Colonic mucosa (tissue), 4 donors: ENCODE measurements at places on chromosomes 16 and 17.

DNA sequence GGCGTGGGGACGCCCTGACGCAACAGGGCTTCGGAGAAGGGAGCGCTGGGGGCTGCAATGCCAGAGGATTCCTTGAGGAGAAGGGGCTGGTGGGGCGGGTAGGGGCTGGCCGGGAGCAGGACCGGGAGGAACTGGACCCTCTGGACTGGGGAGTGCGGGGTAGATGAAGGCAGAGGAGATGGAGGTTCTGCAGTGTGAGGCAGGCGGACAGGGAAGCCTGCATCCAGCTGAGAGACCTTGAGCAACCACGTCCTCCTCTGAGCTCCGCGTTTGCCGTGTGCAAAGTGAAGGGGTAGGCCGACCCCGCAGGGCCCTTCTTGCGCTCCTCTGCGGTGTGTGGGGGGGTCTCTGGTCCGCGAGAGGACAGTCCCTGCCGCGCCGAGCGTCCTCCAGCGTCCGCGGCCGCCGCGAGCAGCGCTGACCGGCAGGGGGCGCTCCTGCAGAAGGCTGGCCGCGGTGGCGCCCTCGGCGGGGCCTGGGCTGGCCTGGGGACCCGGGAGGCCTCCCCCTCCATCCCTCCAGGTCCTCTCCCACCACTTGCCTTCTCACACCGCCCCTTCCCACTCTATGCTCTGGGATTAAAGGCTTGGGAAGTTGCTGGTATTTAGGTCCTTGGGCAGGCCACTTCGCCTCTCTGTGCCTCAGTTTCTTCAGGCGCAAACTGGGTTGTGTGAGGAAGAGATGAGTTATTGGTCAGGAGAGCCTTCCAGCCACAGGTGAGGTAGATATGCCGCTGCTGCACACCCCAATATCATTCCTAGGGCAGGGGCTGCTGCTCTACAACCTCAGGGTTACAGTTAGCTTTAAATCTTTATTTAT lies 9.6 kb upstream of the WNT9B start:
- no peak for DNase-seq

DNA sequence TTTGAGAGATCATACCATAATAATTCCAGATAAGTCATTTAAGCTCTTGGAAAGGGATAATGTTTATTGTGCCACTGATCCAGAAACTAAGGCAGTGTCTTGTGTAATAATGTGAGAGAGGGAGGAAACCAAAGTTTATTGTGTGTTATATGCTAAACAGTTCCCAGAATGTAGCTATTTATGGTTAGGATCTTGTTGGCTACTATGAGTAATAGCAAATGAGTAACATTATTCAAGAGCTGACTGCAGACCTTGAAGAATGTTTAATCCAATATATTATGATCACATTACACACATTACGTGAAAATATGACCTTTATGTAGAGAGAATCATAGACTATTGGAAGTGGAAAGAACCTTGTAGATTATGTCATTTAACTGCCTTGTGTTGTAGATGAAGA lies 139.5 kb downstream of the BCAS3 start:
- no peak for DNase-seq

DNA sequence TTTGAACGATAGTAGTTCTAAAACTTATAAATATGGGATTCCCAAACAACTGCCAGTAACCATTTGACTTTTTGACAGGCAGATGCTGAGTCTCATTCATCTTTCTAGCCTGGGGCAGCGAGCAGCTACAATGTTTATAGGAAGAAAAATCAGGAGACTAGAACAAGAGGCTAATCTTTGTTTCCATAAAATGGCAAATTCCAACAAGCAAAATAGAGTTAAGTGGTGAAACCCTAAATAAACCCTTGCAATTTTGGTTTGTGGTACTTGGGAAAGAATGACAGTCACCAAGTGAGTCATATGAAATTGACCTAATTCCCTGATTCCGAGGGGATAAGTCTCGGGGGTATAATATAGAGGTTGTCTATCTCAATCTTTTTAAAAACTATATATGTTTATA lies 27.3 kb upstream of the HS3ST2 start:
- DNase-seq, result no peak

DNA sequence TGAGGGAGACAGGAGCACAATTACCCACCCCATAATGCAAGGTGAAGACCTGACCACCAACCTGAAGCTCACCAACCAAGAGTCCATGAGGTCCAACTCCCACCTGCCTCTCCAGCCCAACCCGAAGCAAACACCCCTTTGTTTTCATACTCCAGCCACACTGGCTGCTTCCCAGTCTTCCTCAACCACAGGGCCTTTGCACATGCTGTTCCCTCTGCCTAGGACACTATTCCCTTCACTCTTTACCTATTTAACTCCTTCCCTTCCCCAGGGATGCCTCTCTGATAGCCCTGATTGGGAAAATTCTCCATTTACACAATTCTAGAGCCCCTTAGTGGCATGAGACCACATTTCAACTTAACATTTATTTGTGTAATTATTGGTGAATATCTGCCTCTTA lies 86.0 kb downstream of the VAT1L start:
- no peak for DNase-seq

GRCh38 chr17:10738521-10739258 lies 8.9 kb upstream of the TMEM220 start:
- DNase-seq, result peak; percentile 46

DNA sequence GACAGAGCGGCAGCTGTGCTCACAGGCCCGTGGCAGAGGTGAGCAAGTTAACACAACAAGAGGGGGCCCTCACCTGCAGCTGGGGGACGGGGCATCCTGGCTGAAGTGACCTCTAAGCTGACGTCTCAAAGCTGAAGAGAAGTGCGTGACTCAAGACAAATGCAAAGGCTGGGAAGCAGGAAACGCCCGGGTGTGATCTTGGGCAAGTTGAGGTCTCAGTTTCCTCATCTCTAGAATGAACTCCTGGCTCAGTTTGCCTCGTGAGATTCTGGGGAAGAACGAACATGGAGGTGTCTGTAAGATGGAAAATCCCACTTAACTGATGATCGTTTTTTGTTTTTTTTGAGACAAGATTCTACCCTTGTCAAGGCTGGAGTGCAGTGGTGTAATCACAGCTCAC lies 40.1 kb upstream of the C1QL1 start:
- DNase-seq, result no peak

DNA sequence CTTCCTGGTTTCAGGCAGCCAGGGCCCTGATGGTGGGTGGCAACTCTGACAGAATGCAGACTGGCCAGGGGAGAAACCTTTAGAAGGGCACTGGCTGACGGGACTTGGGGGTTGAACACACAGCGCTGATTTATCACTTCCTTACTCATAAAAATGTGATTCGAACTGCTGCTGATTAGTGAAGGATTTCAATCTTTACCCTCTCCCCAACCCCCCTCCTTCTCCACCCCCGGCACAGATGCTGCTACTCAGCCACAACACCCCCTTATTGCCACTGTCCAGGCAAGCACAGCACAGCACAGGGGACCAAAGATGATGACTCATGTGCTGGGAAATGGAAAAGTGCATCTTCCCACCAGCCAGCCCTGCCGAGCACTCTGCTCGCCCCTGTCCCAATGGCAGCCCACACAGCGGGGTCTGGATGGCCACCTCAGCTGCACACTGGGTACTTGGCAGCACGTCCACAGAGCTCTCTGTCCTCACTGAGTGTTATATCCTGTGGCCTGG lies 70.1 kb downstream of the SMG6 start:
- DNase-seq, result no peak

GRCh38 chr17:54903375-54903774 lies 2.7 kb downstream of the TOM1L1 start:
- no peak for DNase-seq

GRCh38 chr16:77499373-77500285 lies 64.8 kb upstream of the ADAMTS18 start:
- no peak for DNase-seq

GRCh38 chr17:44374306-44375195 lies 10.9 kb upstream of the FAM171A2 start:
- peak; percentile 45 for DNase-seq

GRCh38 chr17:50194934-50195865 lies 6.2 kb downstream of the COL1A1 start:
- DNase-seq, result no peak

DNA sequence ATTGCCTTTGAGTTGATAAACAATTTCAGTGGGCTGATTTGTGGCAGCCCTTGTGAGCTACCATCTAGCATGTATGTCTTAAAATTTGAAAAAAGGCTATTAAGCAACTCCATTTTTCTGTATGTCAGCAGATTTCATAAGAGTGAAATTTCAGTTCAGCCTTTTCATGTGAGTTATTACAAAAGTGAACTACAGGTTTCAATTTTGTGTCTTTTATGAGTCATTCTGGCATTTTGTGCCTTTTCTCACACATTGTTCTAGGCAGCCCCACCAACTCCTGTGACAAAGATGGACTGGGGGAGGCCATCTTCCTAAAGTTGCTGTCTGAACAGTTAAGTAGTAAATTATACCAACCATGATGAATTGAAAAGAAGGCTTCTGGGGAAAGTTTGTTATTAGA lies 52.1 kb downstream of the USP10 start:
- no peak for DNase-seq

GRCh38 chr17:80692931-80693467 lies 148.4 kb downstream of the RPTOR start:
- DNase-seq, result no peak

DNA sequence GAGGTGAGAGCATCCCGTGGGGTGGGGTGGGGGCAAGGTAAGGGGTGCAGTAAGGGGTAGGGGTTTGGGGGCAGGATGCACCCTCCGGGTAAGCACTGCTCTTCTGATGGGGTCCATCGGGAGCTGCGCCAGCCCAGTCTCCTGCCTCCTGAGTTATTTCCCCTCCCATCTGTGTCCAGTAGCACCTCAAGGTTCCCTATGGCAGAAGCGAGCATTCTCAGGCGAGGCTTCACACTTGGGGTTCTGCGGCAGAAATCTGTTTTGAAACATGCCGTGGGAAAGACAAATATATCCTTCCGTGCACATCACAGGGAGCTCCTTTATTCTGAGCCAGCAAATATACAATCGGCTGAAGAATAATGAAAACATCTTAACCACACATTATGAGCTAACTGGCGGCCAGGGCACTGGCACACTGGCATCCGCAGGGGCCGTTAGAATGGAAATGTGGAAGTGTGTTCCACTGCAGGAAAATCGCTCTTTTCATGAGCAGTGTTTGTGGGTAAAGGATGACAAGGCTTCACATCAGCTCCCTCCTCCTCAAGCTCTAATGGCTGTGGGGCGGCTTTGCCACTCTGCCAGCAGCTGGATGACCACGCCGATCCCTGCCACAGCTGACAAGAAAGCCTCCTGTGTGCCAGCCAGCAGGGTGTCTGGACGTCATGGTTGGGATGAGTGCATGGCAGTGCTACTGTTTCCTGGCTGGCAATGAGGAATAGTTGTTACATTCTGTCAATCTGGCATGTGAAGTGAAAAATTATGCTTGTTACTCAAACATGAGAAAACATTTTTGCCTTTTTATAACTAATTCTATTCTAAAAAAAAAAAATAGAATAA lies 20.0 kb downstream of the MTHFSD start:
- no peak for DNase-seq

- DNase-seq, result peak; percentile 81
Measured at GRCh38 chr16:9308356-9308801, 216.9 kb downstream of the HAPSTR1 start.

GRCh38 chr17:50806141-50806643 lies 29.2 kb upstream of the WFIKKN2 start:
- peak; percentile 31 for DNase-seq

DNA sequence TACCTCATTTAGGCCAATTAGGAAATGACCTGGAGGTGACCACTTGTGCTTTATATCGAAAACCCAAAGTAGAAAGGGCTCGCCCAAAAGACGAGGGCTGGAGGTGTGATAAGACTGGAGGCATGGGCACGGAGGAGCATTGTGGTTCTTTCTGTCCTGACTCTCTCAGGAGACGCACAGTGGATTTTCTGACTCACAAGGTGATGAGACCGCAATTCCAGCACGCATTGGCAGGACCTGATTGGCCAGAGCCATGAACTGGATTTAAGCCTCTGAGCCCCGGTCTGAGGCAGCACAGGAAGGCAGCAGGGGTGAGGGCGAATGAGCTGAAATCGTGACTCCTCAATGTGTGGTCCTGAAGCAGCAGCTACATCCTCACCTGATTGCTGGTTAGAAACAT lies 559.1 kb upstream of the SALL1 start:
- DNase-seq, result no peak

- no peak for DNase-seq
Measured at GRCh38 chr17:77879896-77880280, 78.6 kb upstream of the TNRC6C start.

DNA sequence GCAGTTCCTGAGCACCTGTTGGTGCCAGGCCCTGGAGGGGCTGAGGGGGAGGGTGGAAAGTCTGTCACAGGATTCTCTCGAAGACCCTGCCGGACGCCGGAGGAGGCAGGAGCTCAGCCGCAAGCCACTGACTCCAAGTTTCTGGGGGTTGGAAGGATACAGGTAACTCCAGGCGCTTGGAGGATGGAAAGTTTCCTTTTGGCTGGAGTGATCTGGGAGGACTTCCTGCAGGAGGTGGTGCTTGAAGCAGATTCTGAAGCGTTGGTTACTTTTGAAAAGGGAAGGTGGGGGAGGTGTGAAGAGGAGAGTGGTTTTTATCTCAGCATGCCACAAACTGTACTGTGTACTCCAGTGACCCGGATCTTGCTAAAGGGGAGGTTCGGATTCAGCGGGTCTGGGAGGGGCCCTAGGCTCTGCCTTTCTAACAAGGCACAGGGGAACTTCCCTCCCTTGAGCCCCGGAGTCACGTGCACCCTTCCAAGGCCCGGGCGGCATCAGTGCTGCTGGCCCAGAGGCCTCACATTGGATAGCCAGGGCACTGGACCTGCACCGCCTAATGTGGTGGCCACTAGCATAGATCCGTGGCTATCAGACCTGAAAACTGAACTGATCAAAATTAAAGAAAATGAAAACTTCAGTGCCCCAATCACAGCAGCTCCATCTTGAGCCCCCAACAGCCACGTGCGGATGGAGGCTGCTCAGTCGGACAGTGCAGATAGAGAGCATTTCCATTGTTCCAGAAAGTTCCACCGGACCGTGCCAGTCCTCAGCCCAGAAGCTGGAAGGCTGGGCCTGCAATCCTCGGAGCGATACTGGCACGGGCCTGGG lies 42.2 kb upstream of the GSE1 start:
- DNase-seq, result no peak

DNA sequence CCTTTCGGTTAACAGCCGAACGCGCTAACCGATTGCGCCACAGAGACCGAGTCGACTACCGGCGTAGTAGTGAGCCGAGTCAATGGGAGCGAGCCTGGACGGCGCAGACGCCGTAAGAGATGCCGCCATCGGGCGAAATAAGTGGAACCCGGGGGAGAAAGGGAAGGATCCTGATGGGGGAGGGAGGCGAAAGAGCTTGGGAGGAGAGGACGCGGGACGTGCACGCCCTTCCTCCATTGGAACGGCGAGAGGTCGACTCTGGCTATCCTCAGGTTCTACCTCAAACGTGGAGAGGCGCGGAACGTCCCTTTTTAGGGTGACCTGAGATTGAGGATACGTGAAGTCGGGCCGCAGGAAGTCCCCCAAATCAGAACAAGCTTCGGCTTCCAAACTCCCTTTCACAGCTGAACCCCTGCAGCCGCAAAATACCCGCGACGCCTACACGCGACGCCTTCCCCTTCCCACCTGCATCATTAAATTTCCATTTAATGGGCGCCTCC lies 683 bp upstream of the PSMB3 start:
- DNase-seq, result peak; percentile 87

DNA sequence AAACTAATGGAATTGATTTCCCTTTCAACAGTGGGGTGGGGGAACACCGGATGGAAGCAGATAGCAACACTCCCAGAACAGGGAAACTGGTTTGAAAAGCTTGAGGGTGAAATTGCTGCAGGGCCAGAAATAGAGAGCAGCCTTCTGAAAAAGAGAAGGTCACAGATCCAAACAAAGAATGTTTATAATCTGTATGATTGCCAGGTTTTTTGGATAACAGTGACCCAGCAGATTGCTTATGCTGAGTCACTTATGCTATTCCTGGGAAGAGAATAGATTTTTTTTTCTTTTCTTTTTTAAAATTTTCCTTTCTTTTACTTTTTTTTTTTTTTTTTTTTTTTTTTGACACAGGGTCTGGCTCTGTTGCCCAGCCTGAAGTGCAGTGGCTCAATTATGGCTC lies 641.3 kb downstream of the KCNJ2 start:
- DNase-seq, result no peak
